Progenitor cell of endocrine pancreas (in vitro differentiated cells): ENCODE measurements at places on chromosomes 2 and 18.

- no peak for DNase-seq
Measured at GRCh38 chr2:67825476-67825875, 237.3 kb downstream of the C1D start.

- no peak for DNase-seq
Measured at GRCh38 chr2:37356299-37356698, 11.9 kb downstream of the QPCT start.

DNA sequence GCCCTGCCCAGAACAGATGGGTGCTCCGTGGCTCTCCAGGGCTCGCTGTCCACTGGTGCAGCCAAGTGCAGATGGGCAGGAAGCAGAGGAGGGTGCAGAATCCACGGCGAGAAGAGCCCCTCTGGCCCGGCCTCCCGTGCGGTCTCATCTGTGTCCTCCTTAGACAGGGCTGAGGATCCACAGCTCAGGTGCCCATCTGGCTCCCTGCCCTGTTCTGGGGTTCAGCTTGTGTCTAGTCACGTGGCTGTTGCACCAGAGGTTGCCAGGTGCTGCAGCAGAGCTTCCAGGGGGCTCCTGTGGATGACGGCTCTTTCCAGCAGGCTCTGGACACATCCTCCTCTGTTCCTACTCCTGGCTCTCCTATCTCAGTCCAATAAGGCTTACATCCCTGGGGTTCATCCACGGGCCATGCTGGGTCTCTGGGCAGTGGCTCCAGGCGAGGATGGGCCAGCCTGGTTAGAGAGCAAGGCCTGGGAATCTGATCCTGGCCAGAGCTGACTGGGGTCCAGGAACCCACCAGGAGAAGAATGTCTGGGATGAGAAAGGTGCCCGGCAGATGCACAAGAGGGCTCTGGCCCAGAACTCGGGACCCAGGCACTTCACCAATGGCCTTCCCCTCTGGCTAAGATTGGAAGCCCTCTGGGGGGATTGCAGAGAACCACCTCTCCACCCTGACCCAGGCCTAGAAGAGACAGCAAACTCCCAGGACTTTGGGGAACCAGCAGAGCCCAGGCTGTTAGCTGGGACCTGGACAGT, 116.3 kb upstream of the ID2 start:
- no peak for DNase-seq

DNA sequence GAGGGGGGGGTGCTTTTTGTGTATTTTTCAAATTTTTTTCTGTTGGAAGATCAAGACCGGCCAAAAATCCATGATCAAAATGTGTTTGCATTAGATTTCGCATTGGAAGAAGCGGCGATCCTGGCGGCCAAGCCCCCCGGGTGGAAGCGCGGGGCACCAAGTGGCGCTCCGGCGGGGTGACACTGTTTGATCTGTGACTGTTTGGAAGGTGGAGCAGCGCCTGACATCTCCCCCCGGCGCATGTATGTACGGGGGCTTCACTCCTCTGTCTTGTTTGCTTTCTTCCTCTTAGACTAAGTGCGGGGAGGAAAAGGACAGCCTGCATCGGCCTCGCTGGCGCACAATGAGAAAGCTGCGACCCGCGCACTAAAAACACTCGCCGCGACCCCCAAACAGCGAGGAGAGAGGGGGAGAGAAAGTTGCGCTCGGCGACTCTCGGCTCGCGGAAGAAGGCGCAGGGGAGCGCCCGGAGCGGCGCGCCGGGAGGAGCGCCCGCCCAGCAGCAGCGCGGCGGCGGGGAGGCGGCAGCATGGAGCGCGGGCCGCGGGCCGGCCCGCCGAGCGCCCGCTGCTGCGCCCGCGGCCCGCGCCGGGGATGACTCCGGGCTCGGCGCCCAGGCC, 515 bp downstream of the TSHZ1 start:
- DNase-seq: no peak

DNA sequence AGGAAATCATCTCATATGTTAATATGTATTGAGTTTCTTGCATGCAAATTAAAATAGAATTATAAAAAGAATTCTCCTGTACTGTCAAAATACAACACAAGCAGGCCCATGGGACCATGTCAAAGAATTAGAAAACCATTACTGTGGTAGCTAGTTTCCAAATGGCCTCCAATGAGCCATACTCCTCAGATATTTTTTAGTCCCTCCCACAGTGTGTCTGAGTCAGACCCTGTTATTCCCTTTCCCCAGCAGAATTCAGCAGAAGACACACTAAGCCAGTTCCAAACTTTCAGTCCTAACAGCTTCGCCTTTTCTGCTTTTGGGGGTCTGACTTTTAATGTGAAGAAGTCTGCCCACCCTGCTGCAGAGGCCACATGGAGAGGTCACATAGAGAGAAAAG, 86.7 kb downstream of the FIGN start:
- DNase-seq: no peak

DNA sequence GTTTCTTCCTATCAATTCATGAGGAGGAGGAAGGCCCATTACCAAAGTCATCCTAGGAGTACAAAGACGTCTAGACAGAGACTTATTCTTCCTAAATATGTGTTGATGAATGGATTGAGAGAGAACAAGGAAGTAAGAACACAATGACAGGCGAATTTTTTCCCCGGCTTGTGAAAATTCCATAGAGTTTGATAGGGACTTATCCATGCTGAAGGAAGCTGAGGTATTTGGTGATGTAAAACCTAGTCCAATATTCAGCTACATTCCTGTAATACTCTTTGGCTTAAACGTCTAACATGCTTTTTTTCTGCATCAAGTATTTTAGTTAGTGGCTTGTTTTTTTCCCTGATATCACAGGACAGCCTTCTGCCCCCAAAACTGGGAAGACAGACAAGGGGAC, 121.9 kb upstream of the MYT1L start:
- no peak for DNase-seq

- DNase-seq: no peak
Measured at GRCh38 chr2:84297155-84297554, 161.9 kb downstream of the SUCLG1 start.
